Vagina (tissue), 2 donors: ENCODE measurements at places on chromosomes 3 and 15. TPM values are rescaled to one million over a fixed set of nuclear protein-coding genes. Genes with fewer than 3 reads are reported as not detected.

DNA sequence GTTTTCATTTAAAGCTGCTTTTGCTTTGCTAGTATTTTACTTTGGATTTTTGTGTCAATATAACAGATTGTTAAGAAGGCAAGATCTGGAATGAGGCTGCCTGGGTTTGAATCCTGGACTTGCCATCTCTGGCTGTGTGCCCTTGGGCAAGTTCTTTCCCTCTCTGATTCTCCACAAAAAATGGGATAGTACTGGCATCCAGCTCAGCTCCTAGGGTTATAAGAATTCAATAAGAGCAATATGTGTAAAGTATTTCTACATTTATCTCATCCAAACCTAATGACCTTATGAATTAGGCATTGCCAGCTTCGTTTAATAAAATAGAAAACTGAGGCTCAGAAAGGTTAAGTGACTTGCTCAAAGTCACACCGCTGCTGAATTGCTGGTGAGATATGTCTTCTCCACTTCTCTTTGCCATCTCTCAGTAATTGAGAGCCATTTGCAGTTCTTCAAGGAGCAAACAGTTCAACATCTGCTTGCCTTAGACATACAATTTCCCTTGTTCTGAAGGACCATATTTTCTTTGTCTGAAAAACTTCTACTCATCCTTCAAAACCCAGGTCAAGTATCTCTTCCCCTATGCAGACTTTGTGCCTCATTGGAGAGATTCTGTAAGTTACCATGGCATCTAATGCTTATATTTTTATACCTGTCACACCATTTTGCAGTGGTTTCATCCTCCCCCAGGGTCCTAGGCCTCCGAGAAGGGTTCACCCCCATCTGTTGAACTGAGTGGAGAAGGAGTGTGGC is 80.8 kb upstream of the TLE3 start:
- DNase-seq = no peak

GRCh38 chr15:69253156-69253555 is 45.6 kb upstream of the PAQR5 start:
- DNase-seq = no peak

GRCh38 chr3:183967693-183968092 is 50.0 kb downstream of the ABCC5 start:
- DNase-seq = no peak

DNA sequence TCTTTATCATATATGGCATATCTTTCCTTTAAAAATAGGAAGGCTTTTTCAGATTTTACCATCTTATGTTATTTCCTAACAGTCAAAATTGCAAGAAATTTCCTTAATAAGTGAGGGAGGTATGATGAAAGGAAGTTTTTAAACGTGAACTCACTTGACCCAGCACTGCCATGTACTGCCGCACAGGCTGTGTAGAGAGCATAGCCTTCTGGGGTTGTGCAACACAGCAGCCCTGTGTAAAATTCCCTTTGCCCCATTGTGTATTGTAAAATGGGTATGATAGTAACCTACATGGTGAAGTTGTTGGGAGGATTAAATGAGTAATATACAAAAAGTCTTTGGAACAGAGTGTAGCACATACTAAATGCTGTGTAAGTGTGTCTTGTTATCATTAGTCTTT is 78.6 kb downstream of the PEX5L start:
- no peak for DNase-seq

GRCh38 chr3:141307351-141308059 is 60.8 kb upstream of the ZBTB38 start:
- no peak for DNase-seq

DNA sequence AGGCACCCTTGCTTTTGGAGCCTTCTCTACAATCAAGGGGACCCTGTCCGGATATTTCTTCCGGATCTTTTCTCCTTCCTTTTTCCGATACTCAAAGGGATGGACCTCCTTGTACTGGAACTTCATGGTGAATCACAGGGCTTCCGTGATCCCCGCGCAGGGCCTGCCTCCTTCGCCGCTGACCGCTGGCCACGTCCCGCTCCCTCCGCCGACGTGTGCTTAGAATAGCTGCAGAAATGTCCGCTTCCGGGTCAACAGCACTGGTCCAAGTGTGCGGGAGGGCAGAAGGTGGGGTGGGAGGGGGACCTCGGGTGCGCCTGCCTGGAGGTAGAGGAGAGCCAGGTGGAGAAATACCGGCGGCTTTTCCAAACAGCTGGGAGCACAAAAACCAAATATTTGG is 3.0 kb upstream of the ZNF774 start:
- DNase-seq = no peak

GRCh38 chr15:64775551-64776401 is at the start of gene RBPMS2:
RBPMS2 (minus strand) TSS chr15:64775589; CDS start chr15:64775319, 270 bp downstream.
- DNase-seq = no peak

- DNase-seq = no peak
These were observed 36.0 kb downstream of the TICRR start for GRCh38 chr15:89611317-89611716.

- DNase-seq = no peak
These were observed 10.1 kb downstream of the DHX36 start for GRCh38 chr3:154314152-154314551.

DNA sequence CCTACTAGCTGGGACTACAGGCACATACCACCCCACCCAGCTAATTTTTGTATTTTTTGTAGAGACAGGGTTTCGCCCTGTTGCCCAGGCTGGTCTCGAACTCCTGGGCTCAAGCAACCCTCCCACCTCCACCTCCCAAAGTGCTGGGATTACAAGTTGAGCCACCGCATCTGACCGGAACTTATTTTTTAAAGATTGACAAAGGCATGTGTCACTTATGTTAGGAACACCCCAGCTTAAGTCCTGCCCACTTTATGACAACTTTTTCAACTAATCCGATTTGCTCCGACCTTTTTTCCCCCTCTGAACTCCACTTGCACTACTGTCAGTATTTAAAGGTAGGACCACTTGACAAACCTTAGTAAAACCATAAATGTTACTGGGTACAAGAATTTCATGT is 211.6 kb upstream of the NR2E3 start:
- DNase-seq = no peak

- no peak for DNase-seq
These were observed 74.3 kb downstream of the LIPC start for GRCh38 chr15:58506064-58506490.

GRCh38 chr15:65306551-65306950 is 2.1 kb downstream of the RNU5B-1 start:
- DNase-seq = no peak

Gene C3orf20
- total RNA-seq = 0.49 TPM

Gene ZNF860
- total RNA-seq = 2.0 TPM
